ENCODE measurements at places on chromosomes 5 and 9.

- no peak for DNase-seq
These were observed 29.2 kb upstream of the GTF2H2C start for GRCh38 chr5:69530561-69531405.

DNA sequence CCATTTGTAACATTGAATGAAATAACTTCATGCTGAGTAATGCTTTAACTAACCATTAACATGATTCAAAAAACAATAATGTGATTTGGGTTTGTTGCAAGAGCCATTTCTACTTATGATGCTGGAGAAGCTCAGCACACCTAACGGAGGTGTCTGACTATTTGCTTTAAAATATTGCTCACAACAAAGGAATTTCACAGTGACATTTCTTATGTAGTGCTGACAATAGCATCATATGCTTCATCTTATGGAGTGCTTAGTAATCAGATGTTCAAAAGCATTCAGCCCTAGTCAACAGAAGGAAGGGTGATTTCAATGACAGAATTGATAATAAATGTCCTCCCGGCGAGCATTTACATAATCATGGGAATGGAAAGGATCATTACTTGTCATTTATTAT, 1003.3 kb upstream of the COX7C start:
- no peak for DNase-seq

GRCh38 chr5:131324303-131324702, 60.5 kb downstream of the CDC42SE2 start:
- DNase-seq, result no peak

DNA sequence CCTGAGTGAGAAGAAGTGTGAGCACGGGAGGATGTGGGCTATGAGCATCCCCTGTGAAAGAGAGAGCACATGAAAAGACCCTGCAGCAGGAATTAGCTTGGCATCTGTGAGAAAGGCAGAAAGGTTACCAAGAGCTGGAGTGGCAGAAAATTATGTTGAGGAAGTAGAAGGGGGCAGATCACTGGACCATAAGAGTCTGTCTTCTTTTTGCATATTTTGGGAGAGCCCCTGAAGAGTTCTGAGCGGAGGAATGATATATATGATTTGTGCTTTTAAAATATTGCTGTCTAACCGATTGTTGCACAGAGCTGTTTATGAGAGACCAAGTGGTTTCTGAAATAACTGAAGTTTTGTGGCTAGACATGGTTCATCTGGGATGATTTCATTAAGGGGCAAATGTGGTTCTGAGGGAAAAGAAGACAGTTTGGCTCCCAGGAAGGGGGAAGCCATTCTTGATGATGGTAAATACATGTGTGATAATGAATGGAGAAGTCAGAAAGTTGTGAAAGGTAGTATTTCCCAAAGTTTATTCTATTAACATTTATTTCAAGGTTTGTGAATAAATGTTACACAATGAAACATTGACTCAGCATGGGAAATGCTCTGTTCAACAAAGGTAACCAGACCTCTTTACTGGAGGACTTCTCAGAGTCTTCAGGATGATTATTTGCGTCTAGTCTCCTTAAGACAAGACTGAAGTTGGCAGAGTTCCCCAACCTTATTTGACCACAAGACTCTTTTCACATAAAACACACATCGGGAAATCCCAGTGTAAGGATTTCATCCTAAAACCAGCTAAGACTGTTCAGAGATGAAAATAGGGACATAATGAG, 31.5 kb upstream of the ADRB2 start:
- DNase-seq, result no peak

- no peak for DNase-seq
These were observed 13.7 kb upstream of the EBF1 start for GRCh38 chr5:159113405-159113804.

- DNase-seq, result no peak
These were observed 213.8 kb downstream of the MLLT3 start for GRCh38 chr9:20408513-20408912.

- DNase-seq, result no peak
These were observed 205.5 kb downstream of the FGF10 start for GRCh38 chr5:44183753-44184152.

GRCh38 chr9:105070176-105070575, 142.2 kb upstream of the ABCA1 start:
- DNase-seq, result no peak

- DNase-seq, result no peak
These were observed 18.9 kb upstream of the ASS1 start for GRCh38 chr9:130425741-130426466.

- no peak for DNase-seq
These were observed 216.3 kb downstream of the TTLL11 start for GRCh38 chr9:121876658-121877271.

- no peak for DNase-seq
These were observed 34.7 kb upstream of the DMXL1 start for GRCh38 chr5:119036101-119036762.

- DNase-seq, result no peak
These were observed 27.8 kb upstream of the SEMA4D start for GRCh38 chr9:89525446-89526374.

DNA sequence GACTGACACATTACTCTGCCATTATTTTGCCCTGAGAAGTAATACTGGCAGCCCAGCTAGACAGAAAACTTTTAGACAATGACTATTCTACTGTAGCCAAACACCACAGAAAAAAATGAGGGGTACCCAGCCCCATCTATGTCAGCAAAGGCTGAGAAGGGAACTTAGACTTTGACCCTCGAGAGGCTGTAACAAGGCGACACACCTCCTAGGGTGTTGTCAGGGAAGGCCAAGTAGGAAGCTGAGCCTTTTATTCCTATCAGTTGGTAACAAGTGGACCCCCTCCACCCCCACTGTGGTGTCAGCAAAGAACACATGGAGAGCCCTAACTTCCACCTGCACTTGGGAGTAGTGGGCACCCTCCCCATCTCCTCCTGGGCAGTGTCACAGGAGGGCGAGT, 55.6 kb downstream of the SPTLC1 start:
- DNase-seq, result no peak

Measured in NK-92 treated with Interleukin-12 subunit alpha and Interleukin-12 subunit beta, amount 100 ng/mL, for 24 hours (cell line).